ENCODE measurements at places on chromosomes 7 and 10.

DNA sequence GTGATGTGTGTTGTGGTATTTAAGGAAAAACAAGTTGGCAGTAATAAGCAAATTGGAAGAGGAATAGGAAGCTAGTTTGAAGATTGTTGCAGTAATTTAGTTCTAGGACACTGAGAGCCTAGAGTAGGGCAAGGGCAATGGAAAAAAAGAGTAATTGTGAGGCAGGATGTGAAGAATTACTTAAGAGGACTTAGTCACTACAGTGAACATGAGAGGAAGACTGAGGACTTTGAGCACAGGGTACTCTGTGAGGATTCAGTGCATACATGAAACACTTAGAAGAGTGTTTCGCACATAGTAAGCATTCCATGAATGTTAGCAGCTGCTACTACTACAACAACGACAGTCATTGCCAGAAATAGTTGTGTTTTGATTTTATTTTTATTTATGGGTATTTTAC is 30.9 kb upstream of the DKK1 start:
- DNase-seq, result no peak

DNA sequence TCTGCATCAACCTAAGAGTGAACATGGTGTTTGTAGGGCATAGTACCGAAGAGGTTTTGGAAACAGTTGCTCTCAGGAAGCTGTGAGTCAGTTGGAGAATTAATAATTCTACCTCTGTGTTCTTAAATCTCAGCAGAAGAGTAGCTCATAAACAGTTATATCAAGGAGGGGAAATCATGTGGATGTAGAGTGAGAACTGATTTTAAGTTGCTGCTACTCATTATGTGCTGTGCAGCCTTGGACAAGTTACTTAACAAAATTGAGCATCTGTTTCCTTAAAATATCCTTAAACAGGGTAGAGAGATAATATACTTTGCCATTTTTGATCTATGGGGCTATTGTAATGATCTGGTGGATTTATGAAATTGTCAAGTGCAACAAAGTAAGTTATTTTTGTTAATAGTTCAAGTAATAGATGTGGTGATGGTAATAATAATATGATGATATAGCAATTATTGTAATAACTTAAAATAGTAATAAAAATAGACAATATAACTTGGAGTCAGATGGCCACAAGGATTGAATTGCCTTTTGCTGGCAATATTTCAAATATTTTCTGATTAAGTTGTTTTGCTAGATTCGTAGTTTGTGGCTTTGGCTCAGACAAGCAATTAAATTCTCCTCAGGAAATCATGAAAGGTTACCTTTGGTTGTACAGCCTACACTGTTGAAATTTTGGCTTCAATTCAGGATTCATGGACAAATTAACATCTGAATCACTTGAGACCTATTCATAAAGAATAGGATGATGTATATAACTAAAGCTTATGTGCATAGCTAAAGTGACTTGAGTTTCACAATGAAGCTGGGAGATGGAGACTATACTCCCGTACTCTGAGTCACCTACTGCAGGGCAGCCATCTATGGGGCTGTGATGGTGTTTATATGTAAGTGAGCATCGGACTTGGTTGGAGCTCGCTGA is 228.5 kb downstream of the CDK14 start:
- peak; percentile 89 for DNase-seq

GRCh38 chr10:54769051-54769450 is 32.0 kb downstream of the PCDH15 start:
- no peak for DNase-seq

DNA sequence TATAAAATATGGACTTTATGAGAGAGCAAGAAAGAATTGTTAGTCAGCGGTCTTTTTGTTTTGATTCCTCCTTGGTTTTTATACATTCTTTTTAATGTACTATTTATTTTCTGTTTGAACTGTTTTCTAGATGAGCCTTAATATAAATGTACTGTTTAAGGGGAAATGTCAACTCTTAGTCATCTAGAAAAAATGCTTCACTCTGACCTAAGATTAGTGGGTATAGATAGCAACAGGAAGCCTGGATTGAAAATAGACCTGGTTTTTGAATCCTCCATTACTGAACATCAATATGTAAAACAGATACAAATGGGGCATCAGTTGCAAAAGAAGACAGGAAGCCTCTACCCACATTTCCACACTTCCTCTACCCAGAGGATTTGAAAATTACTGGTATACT is 87.8 kb downstream of the CHRM2 start:
- no peak for DNase-seq

DNA sequence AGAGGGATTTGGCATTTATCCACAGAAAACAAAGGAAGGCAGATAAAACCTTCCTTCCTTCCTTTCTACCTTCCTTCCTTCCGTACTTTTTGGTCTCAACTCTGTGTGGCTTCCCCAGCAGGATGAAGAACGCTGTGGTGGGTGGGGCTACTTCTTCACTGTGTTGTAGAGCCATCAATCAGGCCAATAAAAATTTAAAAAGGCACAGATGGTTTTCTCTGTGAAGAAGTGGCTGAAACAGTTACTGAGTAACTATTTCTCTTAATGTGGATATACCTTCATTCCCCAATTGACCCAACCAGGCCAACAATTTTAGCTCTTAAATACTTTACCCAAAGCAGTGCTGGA is 75.8 kb downstream of the ZNF92 start:
- no peak for DNase-seq

- peak; percentile 42 for DNase-seq
Measured at GRCh38 chr10:122850705-122851640, 5.3 kb upstream of the CUZD1 start.

DNA sequence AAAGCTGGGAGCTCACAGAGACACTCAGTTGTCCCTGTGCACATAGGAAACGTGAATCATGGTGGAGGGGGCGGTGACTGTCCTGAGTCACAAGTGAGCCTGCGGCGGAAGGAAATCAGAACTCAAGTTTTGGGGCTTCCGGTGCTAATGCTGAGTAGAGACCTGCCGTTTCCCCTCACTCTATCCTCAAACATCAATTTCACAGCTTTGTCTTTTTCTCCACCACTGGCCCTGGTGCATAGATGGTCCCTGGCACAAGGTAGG is 21.9 kb downstream of the ADCYAP1R1 start:
- DNase-seq, result no peak

- DNase-seq, result no peak
Measured at GRCh38 chr7:126529833-126530232, 722.9 kb downstream of the GRM8 start.

All from astrocyte of the cerebellum (primary cell).